Hematopoietic multipotent progenitor cell treated with erythropoietin and hydrocortisone succinate and interleukin-3 and kit ligand, for 15 days (in vitro differentiated cells): ENCODE measurements at places on chromosomes 12 and 14.
A peak's percentile ranks its signal among the peaks of the same experiment; 100 is the strongest.

GRCh38 chr12:116698116-116698515, 39.8 kb downstream of the SPRING1 start:
- DNase-seq = no peak

GRCh38 chr14:50381823-50382287, 14.8 kb downstream of the CDKL1 start:
- no peak for DNase-seq

DNA sequence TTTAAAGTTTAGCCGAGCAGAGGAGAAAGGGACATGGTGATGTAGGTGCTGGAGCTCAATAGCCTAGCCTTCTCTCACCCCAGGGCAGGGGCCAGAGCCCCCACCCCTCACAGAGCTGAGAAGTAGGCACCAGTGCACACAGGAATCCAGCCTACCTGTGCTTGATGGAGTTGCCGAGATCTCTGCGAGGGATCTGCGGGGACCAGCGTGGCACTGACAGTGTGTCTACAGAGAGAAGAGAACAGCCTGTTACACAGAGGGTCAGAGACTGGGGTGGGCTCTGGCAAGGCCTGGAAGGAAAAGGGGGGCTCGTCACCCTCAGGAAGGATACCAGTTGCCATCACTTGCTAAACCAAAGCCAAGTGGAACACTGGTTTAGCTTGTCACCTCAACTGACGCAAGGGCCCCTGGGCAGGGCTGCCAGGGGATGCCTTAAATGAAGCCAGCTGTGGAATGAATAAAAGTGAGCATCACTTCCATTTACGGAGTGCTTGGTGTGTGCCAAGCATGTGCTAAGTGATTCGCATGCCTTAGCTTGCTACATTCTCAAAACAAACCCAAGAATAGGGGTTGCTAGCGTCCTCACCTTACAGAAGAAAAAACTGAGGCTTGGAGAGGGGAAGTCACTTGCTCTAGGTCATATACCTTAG, 220.8 kb upstream of the NOS1 start:
- DNase-seq = no peak

- peak; percentile 25 for DNase-seq
Observed at GRCh38 chr12:1660304-1661187, 30.3 kb upstream of the ADIPOR2 start.

GRCh38 chr12:90917431-90917830, 37.5 kb downstream of the CCER1 start:
- no peak for DNase-seq

- no peak for DNase-seq
Observed at GRCh38 chr14:69980457-69981425, 101.5 kb downstream of the SMOC1 start.

DNA sequence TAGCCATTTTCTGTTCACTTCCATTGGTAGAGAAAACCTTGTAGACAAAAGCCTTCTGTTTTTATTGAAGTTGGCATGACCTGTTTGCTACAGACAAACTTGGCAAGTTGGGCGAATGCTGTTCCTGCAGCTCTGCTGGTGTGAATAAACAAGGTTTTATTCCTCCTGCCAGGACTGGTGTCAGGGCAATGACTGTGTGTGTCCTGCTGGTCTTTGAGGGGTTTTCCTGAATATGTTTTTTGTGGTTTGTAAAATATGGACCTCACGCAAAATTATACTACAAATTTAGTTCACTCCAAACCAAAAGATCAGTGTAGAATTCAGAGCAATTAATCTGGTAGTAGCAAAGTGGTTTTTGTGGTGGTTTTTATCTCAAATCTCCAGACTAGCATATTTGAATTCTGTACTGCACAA, 140.8 kb downstream of the ERC1 start:
- no peak for DNase-seq

DNA sequence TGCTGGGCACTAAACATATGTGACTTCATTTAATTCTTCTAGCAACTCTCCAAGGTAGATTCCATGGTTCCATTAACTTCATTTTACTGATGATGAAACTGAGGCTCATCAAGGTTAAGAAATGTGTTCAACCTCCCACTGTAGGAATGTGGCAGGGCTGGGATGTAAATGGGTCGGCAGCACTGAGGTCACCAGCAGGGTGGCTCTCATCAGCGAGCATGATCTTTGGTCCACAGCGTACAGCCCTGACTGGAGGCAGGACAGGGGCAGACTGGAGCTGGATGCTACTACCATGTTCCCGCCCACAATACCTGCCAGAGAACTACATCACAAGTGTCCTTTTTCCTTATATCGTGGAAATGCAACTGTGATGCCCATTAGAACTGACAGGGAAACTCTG, 4.6 kb downstream of the APPL2 start:
- DNase-seq = no peak

- no peak for DNase-seq
Observed at GRCh38 chr12:114166362-114166761, 200.2 kb upstream of the RBM19 start.

- no peak for DNase-seq
Observed at GRCh38 chr12:80946591-80946990, 8.9 kb upstream of the LIN7A start.

DNA sequence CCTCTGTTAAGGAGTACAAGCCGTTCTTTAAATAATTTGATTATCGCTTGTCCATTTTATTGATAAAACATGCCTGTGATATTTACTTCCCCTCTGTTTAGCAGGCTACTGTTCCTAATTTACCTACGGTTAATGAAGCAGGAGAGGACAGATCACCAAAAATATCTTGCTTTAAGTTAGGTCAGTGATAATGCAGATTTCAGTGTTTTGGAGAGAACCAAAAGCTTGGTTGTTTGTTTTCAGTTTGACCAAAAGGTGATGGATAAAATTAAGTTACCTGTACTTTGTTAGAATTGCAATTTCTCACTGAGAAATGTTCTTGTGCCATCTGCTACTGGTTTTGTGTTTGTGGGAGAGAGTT, 958 bp downstream of the SPATS2 start:
- no peak for DNase-seq

DNA sequence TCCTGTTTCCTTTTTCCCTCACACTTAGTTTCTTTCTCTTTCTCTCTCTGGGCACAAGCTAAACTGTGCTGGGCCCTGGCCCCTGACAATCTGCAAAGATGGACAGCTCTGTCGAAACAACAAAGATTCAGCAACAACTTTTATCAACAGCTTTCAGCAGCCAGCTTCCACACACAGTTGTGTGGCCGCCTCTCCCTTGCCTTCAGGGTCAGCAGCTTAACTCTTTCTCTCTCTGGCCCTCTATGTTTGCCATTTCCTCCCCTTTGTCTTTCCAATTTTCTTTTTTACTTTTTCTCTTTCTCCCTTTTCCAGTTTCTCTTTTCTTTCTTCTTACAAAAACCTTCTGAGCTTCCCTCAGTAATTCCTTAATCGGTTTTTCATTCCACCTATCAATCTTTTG, 43.3 kb downstream of the IQSEC3 start:
- DNase-seq = no peak

DNA sequence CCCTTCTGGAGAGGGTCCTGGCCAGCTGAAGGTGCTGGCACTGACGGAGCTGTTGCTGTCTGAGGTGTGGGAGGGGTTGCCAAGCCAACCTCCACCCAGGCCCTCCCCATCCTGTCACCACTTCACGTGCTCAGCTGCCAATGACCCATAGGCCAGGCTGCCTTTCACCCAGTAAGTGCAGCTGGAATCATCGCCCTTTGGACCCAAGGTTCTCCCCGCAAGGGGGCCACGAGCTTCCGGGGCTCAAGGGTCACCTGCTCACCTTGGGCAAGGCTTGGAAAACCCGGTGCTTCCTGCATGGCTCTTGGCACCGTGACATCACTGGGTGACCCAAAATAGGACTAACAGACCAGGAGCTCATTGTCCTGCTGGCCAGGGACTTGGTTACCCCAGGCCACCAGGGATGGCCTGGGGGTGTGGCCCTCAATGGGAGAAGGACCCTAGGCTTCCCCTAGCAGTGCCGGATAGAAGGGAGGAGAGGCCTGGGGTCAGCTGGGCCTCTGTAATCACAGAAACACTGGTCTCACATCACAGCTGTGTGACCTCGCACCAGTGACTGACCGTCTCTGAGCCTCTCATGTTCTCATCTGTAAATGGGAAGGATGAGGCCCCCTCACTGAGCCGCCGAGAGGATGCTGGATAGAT, 51.3 kb downstream of the CCDC85C start:
- DNase-seq = no peak

- no peak for DNase-seq
Observed at GRCh38 chr12:124507188-124508109, 60.0 kb downstream of the NCOR2 start.

DNA sequence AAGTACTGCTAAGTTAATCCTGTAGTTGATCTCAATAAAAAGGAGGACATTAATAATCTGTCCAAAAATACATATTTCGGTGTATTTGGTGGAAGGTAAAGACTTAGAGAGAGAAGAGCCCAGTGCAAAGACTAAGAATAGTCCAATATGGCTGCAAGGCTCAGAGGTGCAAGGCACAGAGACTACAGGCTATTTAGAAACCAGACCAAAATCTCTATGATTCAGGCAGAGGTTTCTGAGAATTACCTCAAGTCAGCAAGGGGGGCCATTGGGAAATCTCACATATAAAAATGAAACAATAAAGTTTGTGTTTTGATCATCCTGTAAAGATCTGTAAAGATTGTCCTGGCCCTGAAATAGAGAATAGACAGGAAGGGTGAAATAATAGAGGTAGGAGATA, 1173.0 kb downstream of the VRK1 start:
- no peak for DNase-seq

DNA sequence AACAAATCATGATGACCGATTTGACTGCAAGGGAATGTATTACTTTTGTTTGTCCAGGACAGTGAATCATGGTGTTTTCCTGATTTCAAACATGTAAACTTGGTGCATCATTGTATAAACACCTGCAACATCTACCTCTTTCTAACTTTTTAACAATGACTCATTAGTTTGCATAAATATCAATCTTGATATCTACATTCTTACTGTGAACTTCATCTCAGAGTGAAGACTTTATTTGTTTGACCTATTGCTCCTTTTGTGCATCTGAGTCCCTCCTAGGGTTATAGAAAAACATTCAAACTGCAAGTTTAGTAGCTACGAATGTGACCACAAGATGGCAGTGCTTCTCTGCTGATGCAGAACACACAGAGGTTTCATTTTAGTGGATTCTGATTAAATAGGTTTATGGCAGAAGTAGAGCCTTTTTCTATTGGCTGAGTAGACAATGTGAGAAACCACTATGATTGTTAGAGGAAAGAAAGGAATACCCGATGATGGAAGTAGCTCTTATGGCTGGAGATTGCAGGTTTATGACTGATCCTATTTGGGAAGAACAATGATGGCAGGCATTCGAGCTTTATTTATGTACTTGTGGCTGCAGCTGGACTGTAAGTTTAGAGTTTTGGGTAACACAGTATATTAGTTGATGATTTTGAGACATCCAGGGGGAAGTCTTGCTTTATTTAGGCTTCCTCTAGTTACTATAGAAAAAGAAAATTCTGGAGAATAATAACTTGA, 244.2 kb upstream of the OR4E1 start:
- peak; percentile 9 for DNase-seq

DNA sequence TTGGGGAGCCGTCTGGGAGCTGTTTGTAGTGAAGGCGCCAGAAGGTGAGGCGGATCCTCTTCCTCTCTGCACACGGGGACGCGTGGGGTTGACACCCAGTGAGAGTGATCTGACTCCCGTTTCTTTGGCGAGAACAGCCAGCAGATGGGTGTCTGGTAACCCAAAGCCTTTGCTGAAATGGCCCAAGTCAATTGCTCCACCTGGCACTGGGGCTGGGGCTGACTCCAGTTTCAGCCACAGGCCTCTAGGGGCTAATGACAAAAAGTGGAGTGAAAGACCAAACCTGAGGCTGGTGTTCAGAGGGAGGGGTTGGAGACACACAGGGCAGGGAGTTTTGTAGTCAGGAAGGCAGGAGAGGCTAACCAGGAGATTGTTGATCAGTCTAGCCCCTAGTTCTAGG, 87.0 kb downstream of the FRMD6 start:
- no peak for DNase-seq

DNA sequence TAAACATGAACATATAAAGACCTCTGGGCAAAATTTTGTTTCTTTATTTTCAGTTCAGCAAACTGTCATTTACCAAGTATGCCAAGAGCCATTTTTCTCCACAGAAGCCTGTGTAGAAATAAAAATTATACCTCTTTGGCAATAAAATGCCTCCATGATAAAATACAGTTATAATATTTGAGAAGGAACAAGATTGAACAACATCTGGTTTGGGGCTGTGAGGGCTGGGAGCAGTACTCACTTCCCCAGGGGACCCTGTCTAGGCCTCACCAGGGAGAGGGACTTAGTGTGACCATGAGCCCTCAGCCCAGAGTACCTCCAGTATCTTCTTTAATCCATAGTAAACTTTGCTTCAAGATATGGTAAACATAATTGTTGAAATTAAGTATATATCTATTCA, 65.1 kb downstream of the DAAM1 start:
- DNase-seq = no peak

- DNase-seq = no peak
Observed at GRCh38 chr14:86022031-86022629, 492.2 kb downstream of the FLRT2 start.

GRCh38 chr14:95903616-95904107, 27.0 kb downstream of the TUNAR start:
- DNase-seq = no peak

DNA sequence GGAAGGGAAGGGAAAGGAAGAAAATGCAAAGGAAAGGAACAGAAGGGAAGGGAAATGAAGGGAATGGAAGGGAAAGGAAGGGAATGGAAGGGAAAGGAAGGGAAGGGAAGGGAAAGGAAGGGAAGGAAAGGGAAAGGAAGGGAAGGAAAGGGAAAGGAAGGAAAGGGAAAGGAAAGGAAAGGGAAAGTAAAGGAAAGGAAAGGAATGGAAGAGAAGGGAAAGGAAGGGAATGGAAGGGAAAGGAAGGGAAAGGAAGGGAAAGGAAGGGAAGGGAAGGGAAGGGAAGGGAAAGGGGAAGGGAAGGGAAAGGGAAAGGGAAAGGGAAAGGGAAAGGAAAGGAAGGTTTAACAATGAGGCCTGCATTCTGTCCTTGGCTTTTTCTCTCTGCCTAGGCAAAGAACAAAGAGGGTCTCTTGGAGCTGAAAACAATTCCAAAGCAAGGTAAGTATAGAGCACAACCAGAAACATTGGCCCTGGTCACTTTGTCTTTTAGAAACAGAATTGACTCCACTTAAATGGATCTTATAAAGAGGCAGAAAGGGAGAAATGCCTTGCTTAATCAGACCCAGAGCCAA, 525.9 kb upstream of the TMPO start:
- DNase-seq = no peak

DNA sequence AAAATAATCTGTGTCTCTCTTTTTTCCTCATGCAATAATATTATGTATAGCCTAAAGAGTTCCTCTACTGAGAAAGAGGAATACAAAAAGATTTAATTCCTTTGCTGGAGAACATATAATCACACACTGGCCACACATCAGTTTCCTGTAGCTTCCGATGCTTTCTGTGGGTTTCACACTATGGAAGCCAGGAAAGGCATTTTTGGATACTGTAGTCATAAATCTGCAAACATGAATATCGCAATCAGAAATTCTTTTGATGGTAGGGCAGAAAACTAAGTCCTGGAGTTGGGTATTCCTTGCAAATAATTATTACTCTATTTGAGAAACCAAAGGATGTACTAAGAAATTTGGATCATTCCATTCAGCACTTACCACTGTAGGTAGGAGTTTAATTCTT, 260.0 kb downstream of the ACSS3 start:
- DNase-seq = no peak
